ENCODE measurements at places on chromosomes 11 and 22.

DNA sequence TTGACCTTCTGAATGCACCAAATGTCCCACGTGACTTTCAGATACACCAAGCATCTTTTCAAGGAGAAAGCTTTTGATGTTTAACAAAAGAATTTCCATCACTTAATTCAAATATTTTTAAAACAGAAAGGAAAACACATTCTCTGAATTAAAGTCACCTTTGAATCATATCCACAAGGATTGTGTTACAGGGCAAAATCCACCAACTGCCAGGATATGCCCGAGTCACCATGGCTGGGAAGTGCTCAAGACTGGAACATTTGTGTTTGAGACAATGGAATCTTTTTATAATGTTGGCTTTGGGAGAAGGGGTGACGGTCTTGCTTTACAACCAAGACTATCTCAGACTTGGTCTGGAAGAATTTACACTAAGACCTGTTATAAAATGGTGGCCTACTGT, 40.8 kb downstream of the BID start:
- DNase-seq: no peak

GRCh38 chr11:1237128-1237580, 14.3 kb downstream of the MUC5B start:
- no peak for DNase-seq

DNA sequence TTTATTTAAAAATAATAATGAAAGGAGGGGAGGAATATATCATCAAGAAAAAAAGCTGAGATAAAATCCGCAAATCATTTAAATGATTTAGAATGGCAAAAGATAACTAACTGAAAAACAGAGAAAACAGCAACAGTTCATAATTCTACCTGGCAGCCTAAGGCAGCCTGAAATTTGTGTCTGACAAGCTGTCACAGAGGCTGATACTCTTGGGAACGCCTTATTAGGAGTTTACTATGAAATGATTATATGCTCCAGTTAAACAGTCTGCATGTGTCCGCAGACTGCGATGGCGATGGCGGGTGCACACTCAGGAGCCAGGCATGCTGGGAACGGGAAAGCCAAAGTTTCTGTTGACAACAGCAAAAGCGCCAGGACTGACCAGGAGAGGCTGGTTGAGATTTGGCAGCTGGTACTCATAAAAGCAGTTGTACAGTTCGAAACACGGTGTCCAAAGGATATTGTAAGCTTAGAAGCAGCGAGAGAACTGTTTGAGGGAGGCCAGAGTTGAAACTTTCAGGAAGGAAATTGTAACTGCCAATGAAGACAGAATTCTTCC, 172.9 kb upstream of the MPPED2 start:
- DNase-seq: no peak

GRCh38 chr11:12789596-12790215, 115.5 kb downstream of the TEAD1 start:
- DNase-seq: no peak

DNA sequence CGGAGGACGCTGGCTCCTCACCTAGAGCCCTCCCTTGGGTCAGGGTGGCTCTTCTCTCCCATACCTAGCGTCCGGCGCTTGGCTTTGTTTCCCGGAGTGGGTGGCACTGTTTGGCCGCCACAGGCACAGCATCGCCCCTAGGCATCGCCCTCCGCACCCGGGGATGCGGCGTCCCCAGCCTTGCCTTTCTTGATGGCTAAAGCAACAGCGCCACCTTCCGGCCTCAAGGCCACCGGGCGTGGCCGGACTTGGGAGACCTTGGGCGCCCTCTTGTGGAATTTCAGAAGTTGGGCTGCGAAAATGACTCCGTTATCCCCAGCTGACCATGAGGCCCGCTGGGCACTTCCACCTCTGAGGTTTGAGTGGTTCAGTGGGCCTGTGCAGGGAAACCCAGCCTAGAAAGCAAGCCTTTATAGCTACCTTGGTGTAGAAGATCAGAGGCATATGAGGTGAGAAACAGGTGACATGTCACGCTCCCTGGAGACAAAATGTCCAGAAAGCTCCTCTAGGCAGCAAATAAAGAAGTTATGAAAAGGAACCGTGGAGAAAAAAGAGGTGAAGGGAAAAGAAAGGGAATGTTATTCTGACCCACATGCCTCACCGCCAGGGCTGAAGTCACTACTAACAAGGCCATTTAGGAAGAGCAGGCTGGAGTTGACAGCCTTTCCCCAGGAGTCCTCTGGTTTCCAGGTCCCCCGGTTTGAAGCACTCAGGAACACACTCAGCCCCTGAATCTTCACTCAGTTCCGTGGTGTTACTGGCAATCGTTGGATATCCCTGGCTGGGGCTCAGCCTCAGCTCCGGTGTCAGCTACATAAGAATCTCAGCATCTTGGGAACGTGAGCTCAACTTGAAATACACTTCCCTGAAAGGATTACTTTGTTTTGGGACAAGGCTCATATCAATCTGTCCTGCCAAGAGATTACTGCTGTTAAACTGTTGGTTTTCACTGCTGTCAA, 54.1 kb downstream of the SNX19 start:
- DNase-seq: peak; percentile 73

GRCh38 chr11:16785520-16786128, 47.2 kb downstream of the C11orf58 start:
- no peak for DNase-seq

- DNase-seq: no peak
These were observed 54.5 kb downstream of the TRIM44 start for GRCh38 chr11:35717043-35717442.

- no peak for DNase-seq
These were observed 197.6 kb upstream of the SYN3 start for GRCh38 chr22:33255791-33256190.

- DNase-seq: no peak
These were observed 18.2 kb upstream of the MUC5AC start for GRCh38 chr11:1139441-1140083.

GRCh38 chr11:1074244-1075221, at the start of gene MUC2:
Gene MUC2, plus strand, starts transcription at chr11:1074874.
- DNase-seq: no peak

DNA sequence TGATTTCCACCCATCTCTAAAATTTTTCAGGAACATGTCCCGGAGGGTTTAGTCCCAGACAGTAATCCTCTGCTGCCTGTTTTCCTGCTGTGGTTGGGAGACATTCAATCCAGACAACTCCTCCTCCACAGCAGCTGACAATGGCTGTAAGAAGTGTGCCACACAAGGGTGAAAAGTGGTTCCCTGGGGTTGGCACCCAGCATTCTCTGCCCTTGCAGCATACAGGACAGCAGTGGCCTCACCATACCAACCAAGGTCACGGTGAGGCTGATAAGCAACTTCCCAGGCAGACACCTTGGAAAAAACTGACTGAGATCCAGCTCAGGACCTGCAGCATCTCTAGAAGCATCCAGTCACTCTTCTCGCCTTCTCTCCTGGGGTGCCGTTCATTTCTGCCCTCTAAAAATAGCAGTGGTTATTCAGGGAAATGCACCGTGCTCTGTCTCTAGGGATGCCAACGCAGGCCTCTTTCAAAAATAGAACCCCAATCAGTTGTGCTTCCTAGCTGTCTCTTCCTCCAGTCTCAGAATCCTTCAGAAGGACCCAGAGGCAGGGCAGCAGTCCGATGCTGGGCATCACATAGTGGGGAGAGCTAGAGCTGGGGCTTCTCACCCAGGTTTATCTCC, 241.0 kb downstream of the TENM4 start:
- DNase-seq: no peak

- DNase-seq: no peak
These were observed 129.1 kb downstream of the PARVA start for GRCh38 chr11:12506404-12506921.

DNA sequence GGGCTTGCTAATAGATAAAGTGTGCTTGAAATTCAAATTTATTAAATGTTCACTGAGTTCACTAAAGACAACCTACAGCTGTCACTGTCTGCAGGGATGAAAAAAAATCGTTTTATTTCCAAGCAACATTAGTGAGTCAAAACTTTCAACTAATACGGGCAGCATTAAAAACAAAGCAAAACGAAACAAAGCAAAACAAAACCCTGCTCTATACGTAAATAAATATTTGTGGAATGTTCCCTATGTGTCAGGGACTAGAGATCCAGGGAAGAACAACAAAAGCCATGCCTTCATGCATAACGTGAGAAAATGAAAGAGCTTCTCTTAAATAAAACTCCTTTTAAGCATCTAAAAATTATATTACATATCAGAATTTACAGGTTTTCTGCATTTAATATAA, 553 bp downstream of the NAALAD2 start:
- DNase-seq: no peak

DNA sequence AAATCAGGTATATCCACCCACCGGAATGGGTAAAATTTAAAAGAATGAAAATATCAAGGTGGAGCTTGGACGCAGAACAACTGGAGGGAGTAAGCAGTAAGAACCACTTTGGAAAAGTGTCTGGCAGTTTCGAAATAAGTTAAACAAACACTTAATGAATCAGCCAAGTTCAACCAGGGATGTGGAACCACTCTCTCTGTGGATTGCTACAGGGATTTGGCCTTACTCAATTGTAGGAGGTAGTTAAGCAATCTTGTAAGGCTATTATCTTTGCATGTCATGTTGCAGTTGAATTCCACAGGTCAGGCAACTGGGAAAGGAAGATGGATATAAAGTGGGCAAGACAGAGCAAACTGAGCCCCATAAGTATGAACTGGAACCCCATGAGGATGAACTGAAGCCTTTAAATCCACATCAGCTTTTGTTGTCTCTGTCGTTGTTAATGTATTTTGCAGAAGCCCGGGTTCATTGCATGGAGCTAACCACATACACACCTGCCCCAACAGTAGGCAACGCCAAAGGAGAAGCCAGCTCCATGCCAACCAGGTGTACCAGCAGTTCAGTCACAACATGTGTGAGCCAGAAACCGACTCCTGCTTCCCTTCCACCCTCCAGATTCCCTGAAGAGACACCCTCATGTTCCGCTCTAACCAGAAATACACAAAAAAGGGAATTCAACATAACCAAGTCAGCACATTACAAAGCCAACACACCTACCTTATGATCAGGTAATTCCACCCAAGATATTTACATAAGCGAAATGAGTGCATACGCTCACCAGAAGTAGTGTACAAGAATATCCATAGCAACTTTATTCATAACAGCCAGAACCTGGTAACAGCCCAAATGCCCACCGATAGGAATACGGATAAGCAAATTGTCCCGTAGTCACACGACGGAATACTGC, 8.0 kb upstream of the SLC43A3 start:
- DNase-seq: peak; percentile 53

Measured in amniotic stem cell (primary cell).